Common myeloid progenitor, CD34-positive (primary cell): ENCODE measurements at places on chromosomes 1 and 21.

DNA sequence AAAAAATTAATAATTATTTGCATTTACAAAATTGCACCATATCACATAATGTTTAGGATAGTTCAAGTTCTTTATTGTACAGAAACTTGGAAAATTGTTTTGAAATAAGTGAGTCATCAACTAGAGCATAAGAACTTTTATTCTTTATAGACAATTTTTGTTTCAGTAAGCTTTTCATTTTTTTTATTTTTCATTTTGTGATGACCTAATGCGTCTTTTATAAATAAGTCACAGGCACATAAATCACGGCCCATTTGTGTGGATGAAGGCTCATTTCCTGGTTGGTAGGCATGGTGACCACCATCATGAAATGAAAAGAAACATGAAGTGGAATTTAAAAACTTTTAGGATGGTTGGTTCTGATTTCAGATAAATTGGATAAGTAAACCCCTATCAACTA lies 39.3 kb downstream of the SPAG17 start:
- DNase-seq: peak; percentile 2

- DNase-seq: no peak
These were observed 28.8 kb downstream of the EDN2 start for GRCh38 chr1:41455479-41456332.

DNA sequence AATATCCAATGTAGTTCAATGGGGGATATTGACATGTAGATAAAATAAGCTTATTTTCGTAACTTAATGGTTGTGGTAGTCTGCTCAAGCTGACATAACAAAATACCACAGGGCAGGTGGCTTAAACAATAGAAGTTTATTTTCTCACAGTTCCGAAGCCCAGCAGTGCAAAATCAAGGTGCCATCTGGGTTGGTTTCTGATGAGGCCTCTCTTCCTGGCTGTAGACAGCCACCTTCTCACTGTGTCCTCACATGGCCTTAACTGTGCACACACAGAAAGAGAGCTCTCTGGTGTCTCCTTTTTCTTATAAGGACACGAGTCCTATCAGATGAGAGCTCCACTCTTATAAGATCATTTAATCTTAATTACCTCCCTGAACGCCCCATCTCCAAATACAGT lies 64.8 kb upstream of the IPO9 start:
- DNase-seq: no peak

DNA sequence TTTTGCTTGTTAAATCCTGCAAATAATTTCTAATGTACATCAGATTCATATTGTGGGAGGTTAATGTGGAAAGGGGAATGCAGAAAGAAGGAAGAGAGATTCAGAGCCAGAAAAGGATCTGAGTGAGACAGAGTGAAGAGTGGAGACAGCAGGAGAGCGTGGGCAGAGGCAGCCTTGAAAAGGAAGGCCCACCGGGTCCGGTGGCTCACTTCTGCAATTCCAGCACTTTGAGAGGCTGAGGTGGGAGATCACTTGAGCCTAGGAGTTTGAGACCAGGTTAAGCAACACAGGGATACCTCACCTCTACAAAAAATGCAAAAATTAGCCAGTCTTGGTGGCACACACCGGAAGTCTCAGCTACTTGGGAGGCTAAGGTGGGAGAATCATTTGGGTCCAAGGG lies 222.0 kb upstream of the RAB4A start:
- DNase-seq: no peak

DNA sequence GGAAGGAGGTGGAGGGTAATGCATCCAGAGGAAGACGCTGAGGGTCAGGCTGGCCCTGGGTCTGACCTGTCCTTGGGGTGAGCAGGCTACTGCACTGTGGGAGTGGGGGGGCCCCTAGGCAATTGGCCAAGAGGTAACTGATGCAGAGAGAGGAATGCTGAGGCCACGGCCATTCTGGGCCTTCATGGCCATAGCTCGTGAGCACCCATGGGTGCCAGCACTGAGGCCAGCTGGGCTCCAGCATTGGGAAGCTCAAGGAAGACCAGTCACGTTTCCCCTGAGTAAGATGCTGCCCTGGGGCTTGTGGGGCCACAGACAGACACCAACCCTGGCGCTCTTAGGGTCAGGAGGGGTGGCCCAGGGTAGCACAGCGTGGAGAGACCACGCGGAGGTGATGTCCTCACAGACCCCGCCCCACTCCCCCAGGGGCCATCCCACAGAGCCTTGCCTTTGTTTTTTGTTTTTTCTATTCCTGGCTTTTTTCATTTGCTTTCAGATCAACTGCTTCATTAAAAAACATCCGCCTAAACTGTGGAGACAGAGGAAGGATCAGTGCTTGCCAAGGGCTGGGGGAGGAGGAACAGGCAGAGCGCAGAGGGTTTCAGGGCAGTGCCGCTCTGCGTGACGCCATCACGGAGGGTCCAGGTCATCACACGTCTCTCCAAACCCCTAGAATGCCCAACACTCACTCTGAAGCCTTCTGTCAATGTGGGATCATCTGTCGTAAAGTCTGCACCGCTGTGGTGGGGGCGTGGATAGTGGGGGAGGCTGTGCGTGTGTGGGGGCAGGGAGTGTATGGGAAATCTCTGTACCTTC lies 61.1 kb downstream of the SIK1 start:
- DNase-seq: no peak

DNA sequence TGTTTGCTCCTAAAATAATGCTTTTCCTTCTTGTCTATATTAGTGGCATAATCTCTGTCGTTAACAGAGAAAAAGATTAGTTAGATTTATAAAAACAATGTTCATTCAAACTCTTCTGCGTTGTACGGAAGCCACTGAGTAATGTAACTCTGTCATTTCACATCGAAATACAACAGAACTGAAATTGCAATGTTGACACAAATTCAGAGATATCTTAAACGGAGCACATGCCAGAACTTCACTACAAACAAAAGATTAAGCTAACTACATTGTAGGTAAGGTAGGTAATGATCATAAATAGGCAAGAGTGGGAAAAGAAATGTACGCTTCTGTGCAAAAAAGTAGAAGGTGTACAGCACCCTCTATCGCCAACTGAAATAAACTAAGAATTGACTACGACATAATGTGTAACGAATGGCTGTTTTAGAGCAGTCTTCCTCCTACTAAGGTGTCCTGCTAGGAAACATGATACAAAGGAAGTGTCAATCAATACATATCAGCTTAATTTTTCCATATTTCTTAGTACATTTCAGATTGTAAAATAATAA lies 56.6 kb downstream of the PCNX2 start:
- no peak for DNase-seq

DNA sequence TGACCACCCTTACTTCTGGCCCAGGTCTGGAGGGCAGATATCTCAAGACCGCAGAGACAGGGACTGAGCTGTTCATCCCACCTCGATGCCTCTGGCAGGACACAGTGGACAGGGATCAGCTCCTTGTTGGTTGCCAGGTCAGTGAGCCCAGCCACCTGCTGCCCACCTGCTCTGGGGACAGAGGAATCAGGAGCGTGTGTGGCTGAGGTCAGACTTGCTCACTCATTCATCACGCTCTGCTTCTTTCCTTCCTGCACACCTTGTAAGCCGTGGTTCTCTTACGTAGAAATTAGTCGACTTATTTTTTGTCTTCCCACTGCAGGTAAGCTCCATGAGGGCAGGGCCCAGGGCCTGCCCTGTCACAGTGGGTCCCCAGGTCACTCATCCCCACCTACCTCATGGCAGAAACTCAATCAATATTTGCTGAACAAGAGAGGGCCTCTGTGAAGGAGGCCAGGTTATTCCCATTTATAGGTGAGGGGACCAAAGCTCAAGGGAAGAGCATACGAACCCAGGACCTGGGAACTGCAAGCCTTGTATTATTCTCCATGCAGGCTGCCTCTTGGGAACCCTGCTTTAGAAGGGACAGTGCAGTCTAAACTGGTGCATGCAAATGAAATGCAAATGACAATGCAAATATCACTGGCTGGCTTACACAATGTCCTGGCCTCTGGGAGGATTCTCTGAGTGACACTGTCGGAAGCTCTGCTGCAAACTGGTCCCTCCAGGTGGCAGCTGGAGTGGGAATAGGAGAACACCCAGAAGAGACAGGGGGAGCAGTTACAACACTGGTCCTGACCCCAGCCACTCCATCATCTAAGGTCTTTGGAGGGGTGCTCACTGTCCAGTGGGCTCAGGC lies 58.4 kb upstream of the PAX7 start:
- DNase-seq: no peak

DNA sequence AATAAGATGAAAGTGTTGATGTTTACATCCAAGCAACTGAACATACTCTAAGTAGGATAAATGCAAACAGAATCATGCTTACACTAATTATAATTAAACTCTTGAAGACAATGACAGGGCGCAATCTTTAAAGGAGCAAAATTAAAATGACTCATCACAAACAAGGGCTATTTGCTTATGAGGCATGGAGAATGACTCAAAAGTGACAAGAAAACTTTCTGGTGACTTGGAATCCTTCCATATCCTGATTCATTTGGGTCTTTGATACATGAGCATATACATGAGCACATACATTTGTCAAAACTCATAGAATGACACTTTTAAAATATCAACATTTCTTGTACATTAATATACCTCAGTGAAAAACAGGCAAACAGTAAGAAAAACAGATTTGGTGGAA lies 1632.3 kb downstream of the KCNT2 start:
- no peak for DNase-seq

DNA sequence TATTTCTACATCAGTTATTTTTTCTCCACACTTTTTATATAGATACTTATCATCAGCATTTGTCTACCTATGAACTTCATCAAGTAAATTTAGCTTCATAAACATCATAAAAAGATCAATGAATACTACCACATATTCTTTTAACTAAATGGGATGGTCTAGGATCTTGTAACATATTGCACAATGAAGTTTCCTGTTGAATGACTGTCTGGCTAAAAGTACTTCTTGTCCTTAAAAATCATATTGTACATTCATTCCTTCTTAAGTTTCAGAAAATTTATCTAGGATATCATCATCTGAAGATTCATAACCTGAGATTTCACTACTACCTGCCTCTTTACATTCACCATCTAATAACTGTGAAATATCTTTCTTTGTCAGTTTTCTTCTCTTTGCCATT lies 69.0 kb downstream of the MAGI3 start:
- DNase-seq: no peak
